ENCODE measurements at places on chromosomes 5 and 9.

- DNase-seq = no peak
Observed at GRCh38 chr5:124920909-124921666, 174.6 kb upstream of the ZNF608 start.

DNA sequence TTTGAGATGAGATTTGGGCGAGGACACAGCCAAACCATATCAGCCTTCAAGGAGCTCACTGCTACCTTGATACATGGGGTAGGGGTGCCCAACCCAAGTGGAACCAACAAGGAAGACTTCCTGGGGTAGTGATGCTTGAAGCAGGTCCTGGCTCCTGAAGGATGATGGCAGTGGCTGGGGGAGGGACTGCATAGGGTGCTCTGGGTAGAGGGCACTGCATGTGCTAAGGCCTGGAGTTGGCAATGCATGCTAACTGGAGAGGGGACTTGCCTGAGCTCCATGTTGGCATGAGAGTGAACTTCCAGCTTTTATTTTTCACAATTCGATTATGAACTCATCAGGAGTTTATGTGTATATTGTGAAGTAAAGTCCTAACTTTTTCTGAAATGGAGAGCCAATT lies 58.6 kb upstream of the FRRS1L start:
- DNase-seq = no peak

- DNase-seq = no peak
Observed at GRCh38 chr5:170634256-170634990, 130.6 kb downstream of the KCNIP1 start.

DNA sequence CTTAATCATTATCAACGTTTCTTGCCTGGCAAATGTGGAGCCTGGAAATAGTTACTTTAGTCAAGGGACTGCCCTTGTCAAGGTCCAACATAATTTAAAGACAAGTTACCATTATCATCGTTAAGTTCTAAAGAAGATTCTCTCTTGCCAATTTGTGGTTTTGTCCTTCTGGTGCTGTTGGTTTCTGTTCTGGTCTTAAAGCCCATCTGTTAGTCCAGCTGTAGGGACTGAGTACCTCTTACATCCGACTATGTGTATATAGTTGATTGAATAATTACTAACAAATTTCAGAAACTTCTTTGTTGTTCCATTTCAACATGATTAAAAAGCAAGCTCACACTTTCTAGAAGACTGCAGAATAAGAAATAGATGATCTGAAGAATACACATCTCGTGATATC lies 1854.9 kb downstream of the MAT2B start:
- DNase-seq = no peak

GRCh38 chr9:89770531-89771174 lies 165.8 kb downstream of the GADD45G start:
- no peak for DNase-seq

Data from Panc1 (cell line).